ENCODE measurements at places on chromosomes 7 and 10.

- DNase-seq = no peak
These were observed 46.7 kb downstream of the NKX6-2 start for GRCh38 chr10:132739225-132739613.

GRCh38 chr10:97179731-97180362 is 5.9 kb downstream of the SLIT1 start:
- DNase-seq = no peak

GRCh38 chr7:32164341-32164996 is 94.3 kb upstream of the PDE1C start:
- no peak for DNase-seq

GRCh38 chr7:10934292-10934691 is 39.4 kb upstream of the PHF14 start:
- no peak for DNase-seq

DNA sequence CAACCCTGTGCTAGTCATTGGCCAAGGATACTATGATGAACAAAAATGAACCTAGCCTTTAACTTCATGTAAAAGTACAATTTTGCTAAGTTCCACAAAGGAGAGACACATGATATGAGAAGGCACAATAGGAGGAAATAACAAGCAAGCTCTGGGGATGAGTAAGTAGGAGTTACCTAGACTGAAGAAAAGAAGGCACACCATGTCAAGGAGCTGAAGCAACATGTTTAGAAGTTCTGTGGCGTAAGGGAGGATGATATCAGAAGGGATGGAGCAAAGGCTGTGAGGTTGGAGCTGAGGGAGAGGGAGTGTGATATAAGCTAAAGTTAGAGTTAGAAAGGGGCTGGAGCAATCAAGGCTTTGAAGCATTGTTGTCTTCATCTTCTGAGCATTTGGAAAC is 25.6 kb downstream of the KIFBP start:
- no peak for DNase-seq

DNA sequence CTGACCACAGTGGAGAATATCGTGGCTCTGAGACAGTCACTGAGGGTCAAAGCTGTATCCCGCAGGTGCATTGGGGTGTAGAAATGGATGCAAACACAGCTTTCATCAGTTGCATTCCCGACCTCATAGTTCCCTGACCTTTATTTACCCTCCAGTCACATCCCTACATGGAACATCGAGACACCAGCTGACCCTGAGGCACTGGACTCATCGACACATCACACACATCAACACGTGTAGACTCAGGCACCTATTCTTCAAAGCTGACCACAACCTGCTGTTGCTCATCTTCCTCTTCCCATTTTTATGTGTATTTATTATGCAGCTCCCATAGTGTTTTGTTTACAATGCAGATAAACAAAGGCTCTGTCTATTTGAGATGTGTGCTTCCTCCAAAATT is 396.9 kb upstream of the NRP1 start:
- DNase-seq = no peak

DNA sequence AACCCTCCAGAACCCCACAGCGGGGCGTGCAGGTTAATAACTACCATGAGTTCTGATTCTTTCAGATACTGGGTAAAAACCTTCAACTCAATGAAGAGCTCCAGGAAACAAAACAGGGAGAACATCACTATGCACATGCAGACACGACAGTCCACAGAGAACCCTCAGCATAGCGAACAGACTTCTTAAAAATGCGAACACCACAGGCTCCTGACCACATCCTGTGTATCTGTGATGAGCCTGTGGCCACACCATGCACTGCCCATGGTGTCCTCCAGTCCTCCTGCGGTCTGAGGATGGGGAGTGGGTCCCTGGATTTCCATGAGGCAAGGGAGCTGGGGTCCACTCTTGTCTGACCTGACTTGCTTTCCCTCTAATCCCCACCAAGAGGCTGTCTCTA is 107.2 kb downstream of the COBL start:
- DNase-seq = no peak

DNA sequence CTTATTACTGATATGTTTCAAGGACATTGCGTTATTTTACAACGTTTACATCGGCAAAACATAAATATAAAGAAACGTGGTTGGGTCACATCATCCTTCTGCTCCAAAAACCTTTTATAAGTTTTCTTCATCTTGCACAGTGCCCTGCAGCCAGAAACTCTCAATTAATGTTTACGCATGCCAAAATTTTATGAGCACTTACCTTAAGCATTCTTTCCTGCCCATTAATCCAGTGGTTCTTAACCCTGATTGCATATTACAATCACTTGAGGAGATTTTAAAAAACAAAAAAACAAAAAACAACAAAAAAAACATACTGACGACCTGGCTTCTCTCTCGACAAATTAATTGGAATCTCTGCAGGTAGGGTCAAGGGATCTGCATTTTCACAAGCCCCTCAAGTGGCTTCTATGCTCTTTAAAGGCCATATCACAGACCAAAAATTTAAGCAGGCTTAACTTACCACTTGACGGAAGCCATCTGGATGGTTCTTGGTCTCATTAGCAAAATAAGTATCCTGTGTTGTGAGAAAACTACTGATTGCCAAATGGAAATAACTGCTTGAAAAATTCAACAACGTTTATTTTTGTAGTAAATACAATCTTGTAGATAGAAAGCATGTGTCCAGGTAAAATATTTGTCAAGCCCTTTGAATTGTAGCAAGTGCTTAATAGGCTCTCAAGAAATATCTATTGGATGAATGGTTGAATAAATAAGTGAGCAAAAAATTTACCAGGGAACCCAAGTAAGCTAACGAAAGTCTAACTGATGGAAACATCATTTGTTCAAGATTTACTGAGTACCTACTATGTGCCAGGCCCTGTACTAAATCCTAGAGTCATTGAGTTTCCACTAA is 30.9 kb upstream of the SLC16A12 start:
- DNase-seq = no peak

GRCh38 chr7:99558306-99559174 is at the start of gene ZNF655:
Gene ZNF655 (plus strand): TSS chr7:99558642. CDS start chr7:99560560, 1,918 bp downstream.
- DNase-seq = peak; percentile 91

GRCh38 chr7:150566123-150566522 is 1.1 kb upstream of the GIMAP4 start:
- DNase-seq = no peak

- no peak for DNase-seq
These were observed 31.2 kb downstream of the GRK5 start for GRCh38 chr10:119238577-119238976.

DNA sequence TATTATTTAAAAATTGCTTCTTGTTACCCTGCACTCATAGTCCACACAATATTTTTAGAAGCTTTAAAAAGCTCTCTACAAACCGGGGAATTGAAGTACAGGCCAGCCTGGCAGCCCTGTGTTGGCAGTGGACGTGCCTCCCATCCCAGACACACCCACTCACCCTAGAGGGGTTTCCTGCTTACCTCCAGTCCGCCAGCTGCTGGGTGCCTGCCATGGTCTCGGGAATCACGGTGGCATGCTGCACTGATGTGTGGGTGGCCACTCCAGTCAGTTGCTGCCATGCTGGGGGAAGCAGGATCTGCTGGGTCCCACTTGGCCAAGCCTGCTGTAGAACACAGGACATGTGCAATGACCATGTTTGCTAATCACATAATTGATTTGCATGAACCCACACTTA is 80.4 kb downstream of the CLEC2L start:
- no peak for DNase-seq

GRCh38 chr10:51030480-51030879 is 43.8 kb upstream of the PRKG1 start:
- no peak for DNase-seq

DNA sequence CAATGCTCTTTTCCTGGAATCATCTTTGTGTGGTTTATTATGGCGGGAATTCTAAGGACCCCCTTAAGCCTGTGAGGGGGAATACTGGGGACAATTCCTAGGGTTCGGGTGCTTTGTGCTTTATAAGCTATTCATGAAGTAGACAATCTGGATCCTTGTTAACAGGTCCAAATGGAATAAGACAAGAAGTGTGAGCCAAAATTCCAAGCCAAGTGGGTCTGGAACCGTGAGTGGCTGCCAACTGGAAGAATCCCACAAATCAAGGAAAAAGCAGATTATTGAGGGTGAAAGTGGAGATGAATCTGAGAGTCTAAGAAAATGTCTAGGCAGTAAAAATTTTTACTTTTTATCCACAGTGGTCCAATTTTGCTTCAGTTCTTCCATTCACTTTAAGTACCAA is 136.8 kb downstream of the MDFIC start:
- no peak for DNase-seq

DNA sequence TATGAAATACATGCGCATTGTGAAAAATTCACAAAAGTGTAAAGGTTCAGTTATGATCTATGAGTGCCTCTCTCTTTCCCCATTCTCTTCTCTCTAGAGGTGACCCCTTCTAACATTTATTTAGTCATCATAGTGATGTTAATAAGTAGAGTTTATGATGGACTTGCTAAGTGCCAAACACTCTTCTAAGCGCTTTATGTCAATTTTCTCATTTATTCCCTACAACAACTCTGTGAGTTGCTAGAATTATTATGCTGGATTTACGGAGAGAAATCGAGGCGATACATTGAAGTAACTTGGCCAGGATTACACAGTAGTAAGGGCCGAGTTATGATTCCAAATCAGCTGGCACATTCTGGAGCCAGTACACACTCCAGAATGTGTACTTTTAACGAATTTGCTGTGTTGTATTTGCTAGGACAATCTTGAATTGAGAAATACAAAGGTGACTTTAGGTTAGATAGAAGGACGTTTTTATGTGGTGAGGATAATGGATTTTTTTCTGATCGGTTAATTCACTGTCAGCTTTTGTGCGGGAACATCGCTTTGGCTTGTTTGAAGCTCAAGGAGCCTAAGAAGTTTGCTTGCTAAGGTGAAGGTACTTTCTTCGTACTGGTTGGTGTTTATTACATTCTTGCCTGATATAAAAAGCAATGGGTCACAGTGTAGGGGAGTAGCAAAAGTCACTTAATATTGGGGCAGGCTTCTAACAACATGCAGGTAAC is 1.4 kb downstream of the ATRNL1 start:
- no peak for DNase-seq
